ENCODE measurements at places on chromosomes 1 and 21.

- DNase-seq: no peak
Observed at GRCh38 chr1:30058970-30059369, 664.4 kb downstream of the MATN1 start.

GRCh38 chr1:222697203-222697602 lies 15.1 kb downstream of the AIDA start:
- no peak for DNase-seq

- DNase-seq: no peak
Observed at GRCh38 chr21:42437786-42438185, 34.1 kb downstream of the UBASH3A start.

- DNase-seq: no peak
Observed at GRCh38 chr1:54973205-54973921, 7.1 kb upstream of the TMEM61 start.

DNA sequence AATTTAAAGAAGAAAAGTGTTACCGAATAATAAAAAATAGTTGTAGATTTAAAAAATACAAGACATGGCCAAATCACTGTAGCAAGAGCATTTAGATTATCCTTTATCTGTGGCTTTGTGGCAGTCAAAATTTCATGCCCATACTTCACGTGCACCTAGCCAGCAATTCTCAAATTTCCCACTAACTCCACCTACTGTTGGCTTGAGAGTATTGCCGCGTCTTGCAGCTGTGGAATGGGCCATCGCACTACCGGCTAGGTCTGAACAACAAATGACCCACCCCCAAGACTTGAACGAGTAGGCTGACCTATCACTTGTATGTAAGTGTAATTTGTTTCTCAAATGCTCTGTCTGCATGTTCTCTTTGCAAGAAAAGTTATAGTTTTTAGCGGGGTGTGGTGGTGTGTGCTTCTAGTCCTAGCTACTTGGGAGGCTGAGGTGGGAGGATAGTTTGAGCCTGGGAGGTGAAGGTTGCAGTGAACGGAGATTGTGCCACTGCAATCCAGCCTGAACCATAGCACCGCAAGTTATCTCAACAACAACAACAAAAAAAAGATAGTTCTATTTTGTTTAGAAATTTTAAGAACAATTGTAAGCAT lies 4.1 kb downstream of the KRTAP13-4 start:
- DNase-seq: peak; percentile 19

DNA sequence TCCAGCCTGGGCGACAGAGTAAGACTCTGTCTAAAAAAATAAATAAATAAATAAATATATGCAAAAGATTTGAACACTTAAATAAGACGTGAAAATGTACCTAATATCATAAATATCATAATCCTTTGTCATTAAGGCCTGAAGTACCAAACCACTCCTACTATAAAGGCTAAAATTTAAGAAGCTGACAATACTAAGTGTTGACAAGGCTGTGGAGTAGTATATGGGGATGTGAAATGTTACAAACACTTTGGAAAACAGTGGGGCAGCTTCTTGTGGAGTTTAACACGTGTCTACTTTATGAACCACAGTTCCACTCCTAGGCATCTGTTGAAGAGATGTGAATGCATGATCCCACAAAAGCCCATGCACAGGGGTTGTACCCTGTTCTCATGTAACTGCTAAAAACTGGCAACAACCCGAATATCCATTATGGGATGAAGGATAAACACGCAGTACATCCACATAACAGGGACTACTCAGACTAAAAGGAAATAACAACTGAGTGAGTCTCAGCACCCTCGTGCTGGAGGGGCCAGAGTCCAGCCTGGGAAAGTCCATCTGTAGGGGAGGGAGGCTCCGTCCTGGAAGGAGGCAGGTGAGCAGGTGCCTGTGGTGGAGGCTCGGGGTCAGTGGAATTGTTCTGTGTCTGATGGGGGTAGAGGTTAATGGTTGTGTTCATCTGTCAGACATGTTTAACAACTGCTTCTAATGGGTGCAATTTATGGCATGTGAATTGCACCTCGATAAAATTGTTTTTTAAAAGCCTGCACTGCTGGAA lies 6.7 kb upstream of the SLC19A1 start:
- DNase-seq: no peak

- no peak for DNase-seq
Observed at GRCh38 chr1:20089328-20090077, 19.5 kb downstream of the PLA2G5 start.

- no peak for DNase-seq
Observed at GRCh38 chr1:78668427-78668826, 18.8 kb downstream of the IFI44 start.

- no peak for DNase-seq
Observed at GRCh38 chr1:92822879-92823278, 9.0 kb upstream of the RPL5 start.

GRCh38 chr1:47713333-47713953 lies 275.6 kb downstream of the FOXD2 start:
- no peak for DNase-seq

DNA sequence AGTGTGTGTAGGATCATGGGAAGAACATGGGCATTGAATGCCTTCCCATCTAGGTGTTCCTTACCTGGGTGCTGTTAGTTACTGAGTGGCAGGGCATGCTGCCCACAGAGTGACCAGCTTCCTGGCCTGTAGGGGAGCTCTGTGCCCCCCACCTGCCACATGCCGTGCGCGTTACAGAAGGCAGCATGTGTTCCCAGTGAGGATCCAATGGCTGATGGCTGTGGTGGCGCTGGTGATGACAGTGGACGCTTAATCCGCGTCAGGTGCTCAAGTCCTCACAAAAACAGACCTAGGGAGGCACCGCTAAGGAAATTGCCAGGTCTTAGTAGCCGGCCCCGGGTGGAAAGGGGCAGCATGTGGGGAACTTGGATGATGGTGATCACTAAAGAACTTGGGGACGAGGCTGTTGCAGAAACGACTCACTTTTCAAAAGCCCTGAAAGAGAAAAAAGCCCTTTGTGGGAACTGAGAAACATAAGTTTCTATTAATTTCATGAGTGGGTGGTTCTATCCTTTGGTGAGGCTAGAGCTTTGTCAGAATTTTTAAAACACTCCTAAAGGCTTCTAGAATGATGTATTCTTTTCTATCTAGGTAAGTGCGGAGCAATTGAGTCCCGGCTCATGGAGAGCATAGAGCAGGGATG lies 93.2 kb downstream of the PRDM2 start:
- no peak for DNase-seq

Data from NCI-H1417 (cell line).